ENCODE measurements at places on chromosomes 6 and 20.

DNA sequence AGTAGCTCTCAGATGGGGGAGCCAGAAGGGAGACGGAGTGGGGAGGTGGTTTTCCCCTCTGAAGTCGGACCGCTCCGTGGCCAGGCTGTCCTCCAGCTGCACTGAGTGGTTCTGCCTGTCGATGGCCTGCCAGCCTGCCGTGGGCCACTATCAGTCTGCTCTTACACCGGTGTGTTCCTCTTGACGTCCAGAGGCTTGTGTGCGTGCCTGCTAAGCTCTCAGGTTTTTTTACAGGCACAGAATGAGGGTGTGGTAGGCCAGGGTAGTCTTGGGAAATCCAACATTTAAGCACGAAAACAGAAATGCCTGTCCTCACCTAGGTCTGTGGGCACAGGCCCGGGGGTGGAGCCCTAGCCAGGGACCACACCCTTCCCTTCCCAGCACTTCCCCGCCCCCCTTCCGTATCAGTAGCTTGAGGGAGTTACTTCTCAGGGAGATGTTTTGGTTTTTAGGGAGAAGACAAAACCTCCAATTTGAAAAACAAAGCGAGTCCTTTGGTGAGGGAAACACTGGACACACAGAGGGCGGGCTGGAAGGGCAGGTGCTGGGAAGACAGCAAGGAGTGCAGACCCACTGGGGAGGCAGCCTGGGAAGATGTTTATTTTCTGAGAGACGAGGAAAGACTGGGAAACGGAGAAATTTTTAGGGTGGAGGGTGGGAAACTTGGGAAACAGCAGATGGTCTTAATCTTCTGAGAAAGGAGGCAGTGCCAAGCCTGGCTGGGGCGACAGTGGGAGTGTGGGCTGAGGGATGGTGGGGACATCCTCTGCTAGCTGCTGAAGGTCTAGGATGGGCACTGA is 106.5 kb downstream of the LY86 start:
- no peak for DNase-seq

- no peak for DNase-seq
These were observed 50.1 kb downstream of the SDHAF4 start for GRCh38 chr6:70616728-70617260.

GRCh38 chr6:151136141-151136755 is 103.5 kb upstream of the AKAP12 start:
- no peak for DNase-seq

DNA sequence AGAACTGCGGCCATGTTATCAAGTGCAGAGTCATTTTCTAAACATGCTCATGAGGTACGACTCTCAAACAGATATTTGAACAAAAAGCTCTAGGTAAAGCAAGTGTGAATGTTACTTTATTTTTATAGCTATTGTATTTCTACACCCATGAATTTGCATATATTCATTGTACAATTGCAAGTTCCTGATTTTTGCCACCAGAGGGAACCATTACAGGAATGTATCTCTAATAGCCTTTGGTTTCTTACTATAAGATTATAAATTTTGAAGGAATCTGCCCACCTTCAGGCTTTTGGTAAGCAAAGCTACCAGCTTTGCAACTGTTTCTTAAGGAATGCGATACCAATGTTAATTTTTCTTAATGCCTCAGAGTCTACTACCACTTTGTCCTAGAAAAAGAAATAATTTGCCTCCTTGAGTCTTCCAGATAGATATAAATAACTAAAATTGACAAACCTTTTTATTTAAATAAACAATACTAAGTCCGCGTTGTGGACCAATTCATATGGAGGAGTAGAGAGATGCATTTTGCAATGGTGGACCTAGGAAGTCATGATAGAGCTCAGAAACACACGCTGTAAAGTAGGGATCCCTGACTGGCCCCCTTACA is 125.4 kb upstream of the SAMD5 start:
- DNase-seq, result no peak

- DNase-seq, result no peak
These were observed 93.2 kb downstream of the MMS22L start for GRCh38 chr6:97189767-97190166.

DNA sequence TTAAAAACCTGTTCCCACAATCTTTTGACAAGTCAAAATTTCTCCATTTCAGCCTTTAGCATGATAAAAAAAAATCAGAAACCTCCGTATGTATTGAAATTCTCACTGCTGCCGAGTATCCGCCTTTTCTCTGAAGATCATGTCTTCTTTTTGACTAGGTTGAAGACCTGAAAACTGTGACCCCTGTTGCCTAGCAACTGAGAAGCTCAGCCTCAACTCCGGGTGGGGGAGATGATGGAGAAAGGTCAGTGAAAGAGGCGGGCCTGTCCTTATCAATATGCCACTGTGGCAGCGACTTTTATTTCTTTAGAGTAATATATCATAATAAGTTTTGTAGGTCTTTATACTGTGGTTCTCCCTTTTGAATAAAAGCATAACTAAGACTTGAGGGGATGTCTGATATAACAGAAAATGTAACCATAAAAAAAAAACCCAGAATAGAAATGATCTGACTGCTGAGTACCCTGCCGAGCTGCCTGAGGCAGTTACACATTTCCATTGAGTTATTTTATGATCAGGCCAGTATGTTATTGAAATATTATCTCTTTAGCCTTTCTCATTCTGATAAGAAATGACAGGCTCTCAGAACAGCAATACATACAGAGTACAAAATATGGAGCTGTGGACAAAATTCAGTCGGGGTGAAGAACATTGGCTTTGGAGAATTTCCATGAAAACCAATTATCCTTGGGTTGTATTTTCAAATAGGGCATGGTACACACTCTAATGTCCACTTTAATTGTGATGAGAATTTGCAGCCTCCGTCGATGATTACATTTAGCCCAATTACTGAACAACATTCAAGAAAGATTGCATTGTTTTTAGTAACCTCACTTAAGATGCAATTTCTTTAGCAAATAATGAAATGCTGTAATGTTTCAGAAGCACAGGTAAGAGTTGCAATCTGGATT is 136.7 kb upstream of the EEF1E1 start:
- no peak for DNase-seq

- no peak for DNase-seq
These were observed 247.9 kb downstream of the ANKRD60 start for GRCh38 chr20:57980506-57980905.

DNA sequence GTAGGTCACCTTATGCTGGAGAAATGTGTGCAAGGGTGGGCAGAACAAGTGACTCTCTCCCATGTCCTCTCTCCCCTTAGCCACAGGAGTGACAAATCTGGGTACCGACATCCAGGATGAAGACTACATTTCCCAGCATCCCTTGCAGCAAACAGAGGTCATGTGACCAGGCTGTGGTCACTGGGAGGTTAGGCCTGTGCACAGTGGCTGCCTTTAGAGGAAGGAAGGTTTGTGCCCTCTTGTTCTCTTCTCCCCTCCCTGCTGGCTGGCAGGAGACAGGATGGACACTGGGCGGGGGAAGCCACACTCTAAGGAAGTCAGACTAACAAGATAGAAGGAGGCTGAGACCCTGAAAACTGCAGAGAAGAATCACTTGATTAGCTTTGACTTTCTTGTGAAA is 360.2 kb downstream of the PREX1 start:
- no peak for DNase-seq

DNA sequence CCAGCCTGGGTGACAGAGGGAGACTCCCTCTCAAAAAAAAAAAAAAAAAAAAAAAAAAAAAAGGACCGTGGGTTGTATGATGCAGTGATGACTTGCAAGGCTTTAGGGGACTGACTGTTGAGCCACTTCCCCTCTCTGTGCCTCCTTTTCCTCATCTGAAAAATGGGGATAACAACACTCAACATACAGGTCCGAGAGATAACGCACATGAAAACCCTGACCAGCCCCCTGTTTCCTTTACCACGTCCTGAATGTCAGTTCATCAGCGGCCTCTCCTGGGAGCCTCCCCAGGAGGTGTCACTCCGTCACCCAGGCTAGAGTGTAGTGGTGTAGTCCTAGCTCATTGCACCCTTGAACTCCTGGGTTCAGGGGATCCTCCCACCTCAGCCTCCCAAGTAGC is 3.9 kb downstream of the SLA2 start:
- no peak for DNase-seq

DNA sequence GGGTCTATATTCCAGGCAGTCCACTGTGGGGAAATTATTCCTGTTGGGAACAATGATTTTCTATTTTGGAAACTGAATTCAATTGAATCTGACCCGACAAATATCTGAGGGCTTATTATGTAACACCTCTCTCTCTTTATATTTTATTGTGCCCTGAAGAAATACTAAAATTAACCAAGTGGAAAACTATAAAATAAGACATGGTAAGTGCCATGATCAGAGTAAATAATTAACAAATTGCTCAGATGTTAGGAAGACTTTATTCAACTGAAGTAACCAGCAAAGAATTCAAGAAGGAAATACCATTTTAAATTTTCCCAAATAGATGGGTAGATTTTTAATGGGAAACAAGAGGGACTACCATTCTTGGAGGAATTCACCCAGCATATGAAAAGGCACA is 632.9 kb downstream of the MAFB start:
- DNase-seq, result no peak

GRCh38 chr6:157181649-157182048 is 141.7 kb downstream of the TMEM242 start:
- DNase-seq, result no peak

Data from NCI-H1417 (cell line).